ENCODE measurements at places on chromosomes 13 and 19.
A peak's percentile ranks its signal among the peaks of the same experiment; 100 is the strongest.

- peak; percentile 68 for DNase-seq
Measured at GRCh38 chr19:29873024-29873800, 61.4 kb downstream of the CCNE1 start.

- no peak for DNase-seq
Measured at GRCh38 chr19:41936961-41937360, 8.7 kb upstream of the ERFL start.

DNA sequence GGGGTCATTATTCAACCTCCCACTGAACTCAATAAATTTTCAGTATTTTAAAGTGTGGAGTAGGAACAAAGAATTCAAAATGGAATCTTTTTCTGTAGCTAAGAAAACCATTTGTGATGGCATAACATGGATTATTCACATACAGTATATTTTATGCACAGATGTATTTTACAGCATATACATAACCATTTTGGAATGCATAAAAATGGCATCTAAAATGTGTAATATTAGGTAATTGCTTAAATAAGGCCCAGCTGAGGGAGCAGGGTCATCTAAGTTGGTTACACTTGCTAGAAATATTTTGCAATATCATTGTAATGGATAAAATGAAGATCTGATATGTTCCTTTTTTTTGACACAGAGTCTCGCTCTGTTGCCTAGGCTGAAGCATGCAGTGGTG lies 146.9 kb downstream of the LMO7 start:
- no peak for DNase-seq

GRCh38 chr13:107097916-107098315 lies 530.0 kb upstream of the ARGLU1 start:
- DNase-seq, result no peak

- DNase-seq, result no peak
Measured at GRCh38 chr13:111020546-111020945, 94.6 kb upstream of the ARHGEF7 start.

GRCh38 chr13:40613914-40614313 lies 52.5 kb downstream of the FOXO1 start:
- DNase-seq, result no peak

- no peak for DNase-seq
Measured at GRCh38 chr19:55472463-55472862, 4.0 kb upstream of the ZNF628 start.

- DNase-seq, result no peak
Measured at GRCh38 chr13:37202264-37202663, 96.8 kb upstream of the CSNK1A1L start.

DNA sequence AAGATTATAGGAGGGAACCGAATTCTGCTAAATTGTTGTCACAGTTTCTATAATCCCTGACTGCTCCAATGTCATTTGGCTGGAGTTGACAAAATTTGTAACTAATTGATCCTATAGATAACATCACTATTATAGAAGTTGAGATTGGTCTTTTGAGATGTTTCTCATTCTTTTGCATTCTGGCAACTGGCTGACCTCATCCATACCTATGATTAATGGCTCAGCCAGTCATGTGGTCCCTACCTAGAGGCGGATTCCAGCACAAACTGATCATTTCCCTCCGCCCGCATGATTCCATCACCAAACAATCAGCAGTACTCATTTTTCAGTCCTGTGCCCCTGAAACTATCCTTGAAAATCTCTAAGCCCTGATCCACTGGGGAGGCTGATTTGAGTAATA lies 4.2 kb downstream of the PSG2 start:
- no peak for DNase-seq

GRCh38 chr19:6278740-6279619 lies 795 bp downstream of the MLLT1 start:
- DNase-seq, result no peak

- no peak for DNase-seq
Measured at GRCh38 chr19:51439021-51439465, 19.2 kb downstream of the SIGLEC8 start.

- no peak for DNase-seq
Measured at GRCh38 chr13:78145276-78145675, 226.6 kb upstream of the EDNRB start.

DNA sequence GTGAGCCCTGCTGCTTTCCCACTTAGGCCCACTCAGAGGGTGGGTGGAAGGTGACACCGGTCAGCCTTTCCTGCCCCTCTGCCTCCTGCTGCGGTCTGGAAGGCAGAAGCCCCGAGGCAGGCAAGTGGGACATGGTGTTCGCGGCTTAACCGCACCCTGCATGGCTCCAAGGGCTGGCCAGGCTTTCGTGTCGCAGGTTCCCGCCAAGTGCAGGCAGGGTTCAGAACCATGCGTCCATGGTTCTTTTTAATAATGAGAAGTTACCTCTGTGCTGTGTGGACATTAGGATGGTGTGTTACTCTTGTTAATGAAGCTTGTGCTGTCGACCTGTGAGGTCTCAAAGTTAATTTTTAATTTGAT lies 986 bp downstream of the DGKH start:
- no peak for DNase-seq

GRCh38 chr13:78659732-78660494 lies 958 bp upstream of the OBI1 start:
- no peak for DNase-seq

DNA sequence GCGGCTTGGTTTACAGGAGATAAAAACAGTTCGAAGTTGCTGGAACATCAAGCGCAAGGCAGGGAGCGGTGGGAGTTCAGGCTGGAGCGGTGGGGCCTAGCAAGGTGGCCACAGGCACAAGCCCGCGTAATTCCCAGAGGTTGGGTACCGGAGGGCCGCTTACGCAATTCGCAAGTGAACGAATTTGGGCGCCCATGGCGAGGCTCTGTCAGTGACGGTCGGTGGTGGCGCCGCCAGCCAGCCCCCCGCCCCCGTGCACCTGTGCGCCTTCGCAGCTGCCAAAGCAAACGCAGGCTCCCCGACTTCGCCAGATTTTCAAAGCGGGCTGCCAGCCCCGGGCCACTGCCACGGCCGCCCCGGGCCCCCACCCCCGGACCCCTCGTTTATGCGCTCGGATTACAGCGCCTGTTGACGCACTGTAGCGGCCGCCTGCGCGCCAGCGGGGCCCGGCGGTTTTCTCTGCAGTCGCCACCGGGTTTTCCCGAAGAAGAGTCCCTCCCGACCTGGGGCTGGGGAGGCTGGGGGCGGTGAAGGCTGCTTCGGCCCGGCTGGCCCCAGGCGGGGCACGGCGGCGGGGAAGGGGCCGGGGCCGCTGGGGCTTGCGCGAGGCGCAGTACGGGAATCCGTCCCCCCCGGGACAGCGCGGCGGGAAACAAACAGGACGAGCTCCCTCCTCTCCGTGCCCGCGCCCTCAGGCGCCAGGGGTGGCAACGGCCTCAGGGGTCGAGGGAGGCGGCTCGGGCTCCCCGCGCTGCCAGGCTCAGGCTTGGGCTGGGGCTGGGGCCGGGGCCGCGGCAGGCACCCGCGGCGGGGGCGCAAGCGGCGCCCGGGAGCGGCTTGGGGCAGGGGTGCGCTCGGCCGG lies 709 bp downstream of the N4BP2L1 start:
- DNase-seq, result peak; percentile 31

GRCh38 chr19:30870876-30871275 lies 478.4 kb downstream of the TSHZ3 start:
- no peak for DNase-seq

- no peak for DNase-seq
Measured at GRCh38 chr13:97582170-97582569, 148.2 kb downstream of the RAP2A start.

- no peak for DNase-seq
Measured at GRCh38 chr13:107231944-107232343, 664.0 kb upstream of the ARGLU1 start.

GRCh38 chr19:6501740-6502648 lies at the start of gene TUBB4A:
TUBB4A (minus strand) TSS chr19:6502309; CDS start chr19:6502212, 97 bp downstream.
- DNase-seq, result no peak

DNA sequence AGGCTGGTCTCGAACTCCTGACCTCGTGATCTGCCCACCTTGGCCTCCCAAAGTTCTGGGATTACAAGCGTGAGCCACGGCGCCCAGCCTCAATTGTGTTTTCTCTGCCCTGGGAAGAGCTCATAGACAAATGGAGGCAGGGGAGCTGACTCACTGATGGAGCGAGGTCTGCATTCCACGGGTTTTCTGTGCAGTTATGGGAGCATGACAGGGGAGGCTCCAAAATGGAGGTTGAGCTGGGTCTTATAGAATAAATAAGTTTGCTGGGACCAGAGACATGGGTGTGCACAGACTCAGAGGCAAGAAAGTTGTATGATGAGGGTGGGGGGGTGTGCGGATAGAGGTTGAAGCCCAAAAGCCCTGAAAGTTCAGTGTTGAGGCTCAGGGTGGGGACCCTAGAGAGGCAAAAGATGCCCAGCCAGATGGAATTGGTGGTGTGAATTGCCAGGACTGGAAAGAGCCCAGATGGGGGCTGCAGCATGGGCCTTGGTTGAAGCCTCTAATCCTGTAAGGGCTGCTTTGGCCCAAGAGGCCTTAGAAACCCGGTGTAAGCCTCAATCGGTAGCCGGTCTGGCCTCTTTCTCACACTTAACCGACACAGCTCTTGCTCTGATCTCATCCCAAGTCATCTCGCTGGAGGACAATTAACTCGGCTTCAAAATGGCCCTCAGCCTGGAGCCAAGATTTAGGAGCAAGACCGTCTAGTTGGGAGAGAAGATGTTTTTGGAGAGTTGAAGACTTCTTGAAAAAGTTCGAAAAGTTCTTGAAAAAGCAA lies 1.9 kb downstream of the TPM4 start:
- no peak for DNase-seq

GRCh38 chr19:42091300-42091699 lies 15.3 kb downstream of the ZNF574 start:
- no peak for DNase-seq

DNA sequence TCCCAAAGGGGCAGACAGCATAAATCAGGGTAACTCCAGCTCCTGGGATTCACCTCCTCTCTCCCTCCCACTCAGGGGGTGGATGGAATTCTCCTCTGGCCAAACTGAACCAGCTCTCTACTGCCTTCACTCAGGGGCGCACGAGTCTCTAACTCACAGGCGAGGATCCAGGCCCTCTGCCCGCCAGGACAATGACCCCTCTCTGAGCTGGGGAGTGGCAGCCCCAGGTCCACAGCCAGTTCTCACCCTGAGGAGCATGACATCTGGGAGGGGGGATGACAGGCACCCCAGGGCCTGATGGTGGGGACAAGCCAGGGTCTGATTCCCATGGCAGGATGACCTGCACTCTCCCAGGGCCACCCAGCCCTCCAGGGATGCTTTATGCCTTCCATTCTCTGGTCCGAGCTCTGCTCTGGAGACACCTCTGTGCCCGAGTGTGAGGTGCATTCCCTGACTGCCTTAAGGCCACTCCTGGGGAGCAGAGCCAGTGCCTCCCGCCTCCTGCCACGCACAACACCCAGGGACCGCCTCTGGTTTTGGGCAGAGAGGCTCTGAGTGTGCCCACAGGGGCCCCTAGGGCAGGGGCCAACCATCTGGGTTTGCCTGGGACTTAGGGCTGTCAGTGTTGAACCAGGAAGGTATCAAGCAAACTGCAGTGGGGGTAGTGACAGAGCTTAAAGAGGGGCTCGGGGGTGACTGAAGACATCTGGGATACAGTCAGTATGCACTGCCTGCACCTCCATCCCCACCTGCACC lies 66.2 kb downstream of the GNG7 start:
- no peak for DNase-seq

DNA sequence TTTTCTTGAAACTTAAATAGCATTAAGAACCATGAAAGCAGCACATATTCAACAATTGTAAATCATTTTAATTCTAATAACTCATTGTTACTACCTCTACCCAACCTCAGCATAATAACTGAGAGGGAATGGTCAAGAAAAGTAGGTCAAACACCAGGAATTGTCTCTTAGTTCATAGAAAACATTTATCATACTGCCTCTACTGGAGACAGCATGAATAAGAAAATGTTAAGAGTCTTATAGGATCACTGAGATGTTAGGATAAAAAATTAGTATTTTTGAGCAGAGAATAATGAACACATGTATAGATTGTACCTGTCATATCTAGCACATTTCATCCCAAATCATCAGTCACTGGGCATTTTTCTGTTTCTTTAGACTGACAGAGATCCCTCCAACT lies 515.3 kb downstream of the PCDH9 start:
- no peak for DNase-seq

GRCh38 chr13:23751195-23751594 lies 138.0 kb downstream of the MIPEP start:
- DNase-seq, result no peak

- no peak for DNase-seq
Measured at GRCh38 chr13:24540236-24541126, 27.9 kb upstream of the PARP4 start.

- no peak for DNase-seq
Measured at GRCh38 chr19:5016781-5017180, 47.9 kb downstream of the KDM4B start.

DNA sequence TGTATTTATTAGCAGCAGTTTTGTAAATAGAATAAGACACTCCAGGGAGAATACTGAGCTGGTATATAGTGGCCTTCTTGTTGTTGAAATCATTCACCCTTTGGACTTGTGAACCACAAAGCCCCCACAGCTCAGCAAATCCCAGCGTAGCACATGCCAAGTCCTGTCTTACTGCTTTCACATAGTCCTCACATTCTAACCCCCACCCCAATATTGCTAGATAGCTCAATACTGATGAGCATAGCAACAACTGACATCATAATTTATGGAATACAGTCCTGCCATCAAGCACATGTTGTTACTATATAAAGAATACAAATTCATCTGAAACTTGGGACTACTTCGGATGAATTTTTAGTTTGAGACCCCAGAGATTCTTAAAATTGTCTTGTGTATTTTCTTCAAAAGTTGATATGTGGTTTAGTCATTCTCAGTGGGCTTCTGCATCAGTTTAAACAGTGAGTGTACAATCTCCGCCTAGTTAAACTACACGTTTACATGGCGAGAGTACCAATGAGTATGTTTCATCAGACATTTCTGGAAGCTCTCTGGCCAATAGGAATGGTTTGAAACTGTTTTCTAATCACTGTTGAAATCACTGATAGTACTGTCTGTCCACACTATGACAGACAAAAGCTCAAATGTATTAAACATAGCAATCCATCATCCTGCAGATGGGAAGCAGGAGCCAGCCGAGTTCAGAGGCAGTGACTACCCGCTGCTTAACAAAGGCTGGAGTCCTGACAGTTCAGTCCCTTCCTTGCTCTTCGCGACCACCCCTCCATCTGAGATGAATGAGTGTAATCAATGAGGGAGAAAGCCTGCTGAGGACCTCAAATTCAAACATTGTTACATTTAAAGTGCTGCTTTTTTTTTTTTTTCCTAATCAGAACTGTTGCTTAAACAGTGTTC lies 15.2 kb downstream of the DACH1 start:
- DNase-seq, result no peak

DNA sequence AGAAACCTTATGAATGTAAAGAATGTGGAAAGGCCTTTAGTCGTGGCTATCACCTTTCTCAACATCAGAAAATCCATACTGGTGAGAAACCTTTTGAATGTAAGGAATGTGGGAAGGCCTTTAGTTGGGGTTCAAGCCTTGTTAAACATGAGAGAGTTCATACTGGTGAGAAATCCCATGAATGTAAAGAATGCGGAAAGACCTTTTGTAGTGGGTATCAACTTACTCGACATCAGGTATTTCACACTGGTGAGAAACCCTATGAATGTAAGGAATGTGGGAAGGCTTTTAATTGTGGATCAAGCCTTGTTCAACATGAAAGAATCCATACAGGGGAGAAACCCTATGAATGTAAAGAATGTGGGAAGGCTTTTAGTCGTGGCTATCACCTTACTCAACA lies 20.8 kb downstream of the ZNF283 start:
- no peak for DNase-seq

- DNase-seq, result no peak
Measured at GRCh38 chr13:30983431-30983830, 51.0 kb downstream of the TEX26 start.

GRCh38 chr13:24313439-24313838 lies 4.1 kb downstream of the C1QTNF9 start:
- no peak for DNase-seq

GRCh38 chr13:33245505-33246158 lies 39.9 kb downstream of the STARD13 start:
- DNase-seq, result no peak
